ENCODE measurements at places on chromosomes 7 and 10.

- peaks cover 8% of the 10 kb centered on the region for H3K4me1 ChIP-seq
- no peak overlapping the region for H3K27ac ChIP-seq
- DNase-seq, result no peak
- no peaks in the 10 kb centered on the region for H3K27me3 ChIP-seq
- peaks cover 8% of the 10 kb centered on the region for H3K36me3 ChIP-seq
Observed at GRCh38 chr10:50387732-50388073, 136.4 kb upstream of the ASAH2 start.

DNA sequence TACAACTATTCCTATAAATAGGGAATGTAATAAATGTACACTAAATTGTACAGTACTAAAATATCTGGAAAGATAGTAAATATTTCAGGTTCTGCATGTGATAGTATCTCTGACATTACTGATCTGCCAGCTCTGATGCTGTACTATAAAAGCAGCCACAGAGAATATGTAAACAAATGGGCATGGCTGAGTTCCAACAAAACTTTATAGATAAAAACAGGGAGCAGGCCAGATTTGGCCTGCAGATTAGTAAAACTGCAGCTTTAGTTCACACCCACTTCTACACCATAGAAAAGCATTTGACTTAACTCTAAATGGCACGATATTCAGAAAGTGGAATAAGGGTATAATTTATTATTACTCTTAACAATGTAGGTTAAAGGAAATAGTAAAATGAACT lies 18.8 kb upstream of the TLL2 start:
- peaks cover 50% of the 10 kb centered on the region for H3K4me1 ChIP-seq
- H3K27me3 ChIP-seq, result no peaks in the 10 kb centered on the region
- peaks cover 7% of the 10 kb centered on the region for H3K36me3 ChIP-seq
- no peak for DNase-seq
- no peak overlapping the region for H3K4me3 ChIP-seq
- no peak overlapping the region for H3K27ac ChIP-seq

DNA sequence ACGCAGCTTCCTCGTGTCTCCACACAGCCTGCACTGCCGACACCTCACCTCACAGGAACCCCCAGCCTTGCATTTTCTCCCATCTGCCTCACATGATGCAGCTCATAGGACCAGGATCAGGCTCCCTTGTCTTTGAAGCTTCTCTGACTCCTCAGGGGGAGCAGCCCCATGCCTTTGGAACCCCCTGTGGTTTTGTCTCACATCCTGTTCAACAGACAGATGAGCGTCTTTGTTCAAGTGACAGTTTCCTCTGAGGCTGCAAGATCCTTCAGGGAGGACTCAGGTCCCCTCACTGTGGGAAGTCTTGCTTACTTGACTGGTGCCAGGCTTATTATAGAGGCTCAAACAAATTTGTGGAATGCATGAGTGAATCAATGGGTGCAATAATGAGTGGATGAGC lies 667.1 kb downstream of the INHBA start:
- H3K36me3 ChIP-seq, result peaks cover 4% of the 10 kb centered on the region
- peaks cover 1% of the 10 kb centered on the region for H3K27me3 ChIP-seq
- H3K27ac ChIP-seq, result no peak overlapping the region
- DNase-seq, result no peak
- no peaks in the 10 kb centered on the region for H3K4me1 ChIP-seq
- H3K4me3 ChIP-seq, result no peak overlapping the region

GRCh38 chr7:151659219-151659618 lies 139.5 kb upstream of the RHEB start:
- peaks cover under 1% of the 10 kb centered on the region for H3K27me3 ChIP-seq
- no peak overlapping the region for H3K4me3 ChIP-seq
- DNase-seq, result no peak
- H3K36me3 ChIP-seq, result no peaks in the 10 kb centered on the region
- H3K4me1 ChIP-seq, result peaks cover 5% of the 10 kb centered on the region

All from immature natural killer cell (primary cell).